ENCODE measurements at places on chromosomes 11 and 22. TPM values are rescaled to one million over a fixed set of nuclear protein-coding genes. Genes with fewer than 3 reads are reported as not detected.

DNA sequence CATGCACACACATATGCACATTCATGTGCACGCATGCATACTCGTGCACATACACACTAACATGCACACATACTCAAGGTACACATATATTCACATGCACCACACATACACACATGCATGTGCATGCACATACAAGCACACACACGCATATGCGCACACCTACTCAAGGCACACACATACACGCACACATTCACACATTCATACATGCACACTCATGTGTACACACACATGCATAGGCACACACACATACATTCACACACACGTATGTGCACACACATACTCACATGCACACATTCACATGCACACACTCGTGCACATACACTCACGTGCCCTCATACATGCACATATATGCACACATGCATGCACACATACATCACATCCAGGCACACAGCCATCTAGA is 489.0 kb downstream of the MN1 start:
- no peak for DNase-seq

- DNase-seq = peak; percentile 60
Observed at GRCh38 chr11:66289548-66290329, 796 bp upstream of the YIF1A start.

The DDI1 gene
- total RNA-seq = not detected

The DBX1 gene
- total RNA-seq = not detected

The GLYAT gene
- total RNA-seq = not detected

- DNase-seq = no peak
Observed at GRCh38 chr11:66874232-66874631, 17.4 kb downstream of the LRFN4 start.
